Epithelial cell of esophagus (primary cell): ENCODE measurements at places on chromosomes 16 and 17.
A peak's percentile ranks its signal among the peaks of the same experiment; 100 is the strongest.

DNA sequence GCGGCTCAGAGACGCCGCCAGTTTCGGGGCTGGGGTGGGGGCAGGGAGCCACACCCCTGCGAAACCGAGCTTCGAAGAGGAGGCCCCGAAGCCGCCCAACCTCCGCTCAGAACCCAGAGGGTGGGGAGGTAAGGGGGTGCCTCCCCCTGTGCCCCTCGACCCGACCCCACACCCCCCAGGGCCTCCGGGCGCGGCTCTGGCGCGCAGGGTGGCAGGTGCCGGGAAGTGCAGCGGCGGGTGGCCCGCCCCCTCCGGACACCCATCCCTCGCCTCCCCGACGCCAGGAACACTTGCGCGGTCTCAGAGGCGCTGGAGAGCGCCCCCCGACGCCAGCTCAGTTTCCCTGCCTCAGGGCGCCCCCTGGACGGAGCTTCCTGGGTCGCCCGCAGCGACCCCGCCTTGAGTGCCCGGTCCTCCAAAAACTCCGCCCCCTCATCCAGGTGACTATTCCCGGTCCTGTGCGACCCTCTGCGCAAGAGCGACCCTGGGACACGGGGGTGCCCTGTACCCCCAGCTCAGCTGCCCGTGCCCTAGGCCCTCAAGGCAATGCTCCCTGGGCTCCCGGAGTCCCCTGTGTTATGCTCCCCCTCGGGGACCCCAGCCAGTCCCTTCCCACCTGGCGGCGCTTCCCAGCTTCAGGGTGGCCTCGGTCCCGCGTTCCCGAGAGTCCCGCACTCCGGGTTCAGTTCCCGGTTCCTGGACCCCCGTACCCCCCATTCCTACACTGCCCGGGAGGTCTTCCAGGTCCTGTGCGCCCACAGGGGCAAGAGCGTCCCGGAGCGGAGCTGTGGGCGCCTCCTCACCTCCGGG is 562 bp downstream of the PPL start:
- DNase-seq = no peak

DNA sequence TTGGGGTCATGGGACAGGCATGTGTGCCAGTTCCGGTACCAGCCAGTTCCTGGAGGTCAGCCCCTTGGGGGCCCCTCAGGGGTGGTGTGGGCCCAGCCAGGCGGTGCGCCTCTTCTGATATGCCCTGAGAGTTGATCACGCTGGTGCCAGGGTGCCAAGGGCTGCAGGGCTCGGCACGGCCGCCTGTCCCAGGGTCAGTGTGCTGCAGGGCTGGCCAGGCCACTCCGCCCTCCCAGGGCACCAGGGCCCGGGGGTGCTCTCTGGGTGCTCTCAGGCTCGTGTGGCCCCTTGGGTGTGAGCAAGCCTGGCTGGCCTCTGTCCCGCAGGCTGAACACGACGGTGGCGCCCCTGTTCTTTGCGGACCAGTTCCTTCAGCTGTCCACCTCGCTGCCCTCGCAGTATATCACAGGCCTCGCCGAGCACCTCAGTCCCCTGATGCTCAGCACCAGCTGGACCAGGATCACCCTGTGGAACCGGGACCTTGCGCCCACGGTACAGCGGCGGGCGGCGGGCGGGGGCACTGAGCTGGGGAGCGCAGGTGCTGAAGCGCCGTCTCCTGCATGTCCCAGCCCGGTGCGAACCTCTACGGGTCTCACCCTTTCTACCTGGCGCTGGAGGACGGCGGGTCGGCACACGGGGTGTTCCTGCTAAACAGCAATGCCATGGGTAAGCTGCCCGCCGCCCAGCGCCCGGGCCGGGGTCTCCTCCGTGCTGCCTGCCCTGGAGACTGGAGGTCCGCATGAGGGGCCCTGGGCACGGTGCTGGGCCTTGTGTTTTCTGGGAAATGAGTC is 6.0 kb downstream of the GAA start:
- DNase-seq = no peak

GRCh38 chr17:6269478-6269877 is 165.4 kb downstream of the AIPL1 start:
- peak; percentile 59 for DNase-seq

GRCh38 chr16:81676066-81676882 is 102.8 kb upstream of the PLCG2 start:
- no peak for DNase-seq

- DNase-seq = peak; percentile 92
These were observed 376.4 kb downstream of the SLC39A11 start for GRCh38 chr17:72715906-72716572.

DNA sequence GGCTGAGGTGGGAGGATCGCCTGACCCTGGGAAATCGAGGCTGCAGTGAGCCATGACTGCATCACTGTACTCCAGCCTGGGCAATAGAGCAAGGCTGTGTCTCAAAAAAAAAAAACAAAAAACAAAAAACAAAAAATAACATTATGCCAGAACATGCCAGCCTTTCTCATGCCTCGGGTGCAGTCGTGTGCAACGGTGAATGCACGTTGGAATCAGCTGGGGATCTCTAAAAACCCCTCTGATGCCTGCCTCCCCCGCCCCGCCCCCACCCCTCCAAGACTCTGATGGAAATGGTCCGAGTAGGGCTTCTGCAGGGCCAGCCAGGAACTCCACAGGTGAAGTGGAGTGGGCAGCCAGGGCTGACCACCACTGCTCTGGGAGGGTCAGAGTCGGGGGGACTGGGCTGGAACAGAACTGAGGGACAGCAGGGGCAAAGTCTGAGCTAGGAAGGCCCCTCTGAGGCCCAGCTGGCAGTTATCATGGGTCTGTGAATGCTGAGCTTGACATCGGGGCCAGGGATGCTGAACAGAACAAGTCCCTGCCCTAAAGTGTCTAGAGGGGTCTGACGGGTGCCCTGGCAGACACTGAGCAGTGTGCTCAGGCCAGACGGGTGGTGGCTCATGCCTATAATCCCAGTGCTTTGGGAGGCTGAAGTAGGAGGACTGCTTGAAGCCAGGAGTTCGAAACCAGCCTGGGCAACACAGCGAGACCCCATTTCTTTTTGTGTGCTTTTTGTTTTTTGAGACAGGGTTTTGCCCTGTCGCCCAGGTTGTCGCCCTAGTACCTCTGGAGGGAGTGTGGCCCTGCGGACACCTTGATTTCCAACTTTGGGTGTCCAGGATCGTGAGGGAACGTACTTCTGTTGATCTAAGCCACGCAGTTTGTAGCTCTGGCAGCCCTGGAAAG is 193.4 kb upstream of the GSE1 start:
- no peak for DNase-seq

DNA sequence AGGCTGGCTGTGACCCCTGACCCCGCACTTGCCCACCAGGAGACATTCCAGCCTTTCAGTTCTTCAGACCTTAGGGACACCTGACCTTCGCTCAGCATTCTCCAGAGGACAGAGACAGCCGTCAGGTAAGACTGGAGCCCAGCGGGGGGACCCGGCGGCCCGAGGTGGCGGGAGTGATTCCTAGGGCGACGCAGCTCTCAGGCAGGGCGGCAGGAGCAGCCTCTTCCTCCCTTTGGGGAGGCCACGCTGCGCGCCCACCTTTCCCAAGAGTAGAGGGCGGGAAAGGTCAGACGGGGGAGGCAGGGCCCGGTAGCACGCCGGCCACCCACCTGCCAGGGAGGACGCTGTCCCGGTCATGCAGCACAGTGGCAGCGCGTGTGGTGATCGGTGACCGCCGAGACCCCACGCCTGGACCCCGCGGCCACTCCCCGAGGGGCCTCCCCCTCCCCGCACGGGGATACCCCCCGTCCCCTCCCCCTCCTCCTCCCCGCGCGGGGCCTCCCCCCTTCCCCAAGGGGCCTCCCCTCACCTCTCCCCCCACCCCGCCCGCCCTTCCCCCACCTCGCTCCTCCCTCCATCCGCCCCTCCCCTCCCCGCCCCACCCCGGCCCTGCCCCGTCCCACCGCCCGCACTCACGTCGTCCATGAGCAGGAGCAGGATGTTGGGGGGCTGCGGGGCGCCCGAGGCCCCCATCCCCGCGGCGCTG is 472 bp downstream of the GALNS start:
- DNase-seq = no peak

DNA sequence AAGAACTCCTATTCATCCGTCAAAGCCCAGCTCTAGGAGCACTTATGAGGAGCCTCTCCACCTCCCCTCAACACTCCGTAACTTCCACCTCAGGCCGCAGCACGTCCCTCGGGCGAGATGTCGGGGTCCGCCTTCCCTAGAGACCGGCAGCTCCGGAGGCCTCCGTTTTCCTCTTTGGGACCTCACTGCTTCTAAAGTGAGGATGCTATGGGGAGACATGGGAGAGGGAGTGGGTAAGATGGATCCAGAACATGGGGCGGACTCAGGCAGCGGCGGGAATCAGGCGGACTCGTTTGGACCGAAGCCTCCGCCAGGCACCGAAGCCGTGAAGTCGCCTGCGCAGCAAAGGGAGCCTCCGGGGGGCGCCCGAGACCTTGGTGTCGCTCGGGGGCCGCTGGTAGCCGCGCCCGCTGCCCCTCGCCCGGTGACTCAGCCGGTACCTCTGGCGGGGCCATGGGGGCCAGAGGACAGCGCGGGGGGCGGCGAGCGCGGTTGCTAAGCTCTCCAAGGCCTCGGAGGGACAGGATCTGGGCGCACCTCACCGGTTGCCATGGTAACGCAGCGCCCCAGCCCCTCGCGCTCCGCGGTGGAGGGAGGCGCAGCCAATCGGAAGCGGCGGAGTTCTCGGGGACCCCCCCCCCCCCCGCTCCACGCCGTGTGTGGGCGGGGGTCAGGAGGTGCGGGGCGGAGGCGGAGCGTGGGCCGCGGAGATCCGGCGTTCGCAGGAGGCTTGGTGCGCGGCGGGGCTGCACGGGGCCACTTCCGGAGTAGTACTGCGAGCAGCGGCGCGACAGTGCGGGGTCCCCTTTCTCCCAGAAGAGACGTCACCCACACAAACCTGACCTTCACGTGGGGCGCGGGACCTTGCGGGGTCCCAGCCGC is 1.3 kb upstream of the HIC1 start:
- peak; percentile 62 for DNase-seq

DNA sequence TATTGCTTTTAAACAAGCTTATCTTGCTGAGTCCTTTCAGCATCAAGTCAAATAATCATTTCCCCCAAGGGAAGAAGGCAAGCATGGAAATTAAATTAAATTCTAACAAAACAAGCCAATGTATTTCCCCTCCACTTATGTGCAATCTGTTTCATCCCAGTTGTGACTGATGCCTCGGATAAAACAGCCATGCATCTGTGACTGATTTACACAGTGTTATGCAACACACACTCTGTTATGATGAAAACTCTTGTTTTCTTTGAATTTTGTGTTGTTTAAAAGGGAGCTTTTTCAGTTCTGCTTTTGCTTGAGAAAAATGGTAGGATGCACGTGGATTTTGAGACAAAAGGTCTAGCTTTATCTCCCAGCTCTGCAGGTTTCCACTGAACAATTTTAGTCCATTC is 32.6 kb downstream of the TMEM100 start:
- no peak for DNase-seq
